NCI-H1105 (cell line): ENCODE measurements at places on chromosomes 3 and 15.
A peak's percentile ranks its signal among the peaks of the same experiment; 100 is the strongest.

DNA sequence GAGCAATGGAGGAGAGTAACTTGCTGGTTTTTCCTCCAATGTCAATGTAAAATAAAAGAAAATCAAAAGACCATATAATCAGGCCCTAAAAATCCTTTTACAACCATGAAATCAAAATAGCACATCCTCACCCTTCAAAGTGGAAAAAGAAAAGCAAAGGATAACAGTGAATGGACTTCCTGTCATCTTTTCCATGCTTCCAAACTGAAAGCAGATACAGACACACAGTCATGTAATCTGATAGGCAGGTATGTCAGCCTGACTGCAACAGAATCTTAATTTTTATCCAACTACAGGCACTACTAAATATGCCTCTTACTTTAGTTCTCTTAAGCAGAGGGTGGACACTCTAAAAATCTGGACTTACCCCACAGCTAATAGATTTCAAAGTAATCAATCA is 27.8 kb upstream of the IGDCC4 start:
- DNase-seq, result no peak

DNA sequence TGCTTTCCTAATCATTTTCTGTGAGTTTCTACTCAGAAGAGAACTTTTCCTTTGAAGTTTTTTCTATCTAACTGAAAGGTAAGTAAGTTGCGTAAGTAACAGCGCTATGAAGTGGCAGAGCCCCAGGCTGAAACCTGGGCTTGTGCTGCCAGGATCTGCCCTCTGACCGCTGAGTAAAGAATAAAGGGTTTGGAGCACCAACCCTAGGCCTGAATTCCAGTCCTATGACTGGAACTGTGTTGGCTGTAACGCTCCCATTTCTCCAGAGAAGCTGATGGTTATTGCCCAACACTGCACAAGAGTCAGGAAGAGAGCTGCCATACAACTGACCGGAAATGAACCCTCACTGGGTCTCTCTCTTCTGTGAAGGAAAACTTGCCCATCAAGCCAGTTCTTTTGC is 87.0 kb downstream of the FOXB1 start:
- no peak for DNase-seq

DNA sequence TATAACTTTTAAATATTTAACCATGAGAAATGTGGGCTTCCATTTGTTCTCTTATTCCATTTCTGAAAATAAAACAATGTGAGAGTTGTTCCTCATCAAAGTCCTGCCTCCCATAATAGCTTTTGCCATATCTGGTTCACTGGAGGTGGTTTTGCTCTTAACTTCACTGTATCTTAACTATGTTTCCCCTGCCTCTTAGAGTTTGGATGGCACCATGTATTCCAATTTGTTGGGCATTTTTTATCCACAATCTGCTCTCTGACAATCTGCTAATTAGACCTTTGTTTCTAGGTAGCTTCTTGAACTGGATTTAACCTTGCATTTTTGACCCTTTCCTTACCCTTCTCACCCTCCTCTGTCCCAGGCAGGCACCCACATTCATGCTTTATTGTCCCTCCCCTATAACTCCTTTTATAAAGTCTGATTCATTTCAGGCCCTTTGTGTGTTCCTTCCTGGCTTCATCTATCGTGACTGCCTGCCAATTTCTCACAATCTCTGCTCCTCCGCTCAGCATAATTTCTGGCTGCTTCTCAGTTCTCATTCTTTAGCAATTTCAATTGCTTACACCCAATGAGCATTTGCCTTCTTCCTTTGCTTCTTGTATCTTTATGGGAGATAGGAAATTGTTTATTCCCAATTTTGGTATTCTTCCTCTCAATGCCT is 144.2 kb upstream of the ARHGEF26 start:
- no peak for DNase-seq

GRCh38 chr15:80210611-80211573 is 41.1 kb downstream of the CTXND1 start:
- no peak for DNase-seq

DNA sequence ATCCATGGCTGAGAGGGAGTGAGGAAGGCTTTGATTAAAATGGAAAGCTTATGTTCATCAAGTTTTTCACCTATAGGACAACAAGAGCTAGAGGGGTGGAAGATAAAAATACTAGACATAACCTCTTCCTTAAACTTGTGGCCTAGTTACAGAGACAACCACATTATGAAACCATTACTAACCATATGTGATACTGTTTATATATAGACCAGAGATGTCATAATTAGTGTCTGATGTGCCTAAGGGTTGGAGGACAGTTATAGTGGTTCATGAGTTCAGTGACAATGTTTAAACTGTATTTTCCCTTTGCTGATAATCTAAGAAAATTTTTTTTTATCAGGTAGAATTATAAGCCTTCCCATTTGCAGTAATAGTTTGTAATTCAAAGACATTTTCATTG is 23.7 kb downstream of the PHLDB2 start:
- no peak for DNase-seq

DNA sequence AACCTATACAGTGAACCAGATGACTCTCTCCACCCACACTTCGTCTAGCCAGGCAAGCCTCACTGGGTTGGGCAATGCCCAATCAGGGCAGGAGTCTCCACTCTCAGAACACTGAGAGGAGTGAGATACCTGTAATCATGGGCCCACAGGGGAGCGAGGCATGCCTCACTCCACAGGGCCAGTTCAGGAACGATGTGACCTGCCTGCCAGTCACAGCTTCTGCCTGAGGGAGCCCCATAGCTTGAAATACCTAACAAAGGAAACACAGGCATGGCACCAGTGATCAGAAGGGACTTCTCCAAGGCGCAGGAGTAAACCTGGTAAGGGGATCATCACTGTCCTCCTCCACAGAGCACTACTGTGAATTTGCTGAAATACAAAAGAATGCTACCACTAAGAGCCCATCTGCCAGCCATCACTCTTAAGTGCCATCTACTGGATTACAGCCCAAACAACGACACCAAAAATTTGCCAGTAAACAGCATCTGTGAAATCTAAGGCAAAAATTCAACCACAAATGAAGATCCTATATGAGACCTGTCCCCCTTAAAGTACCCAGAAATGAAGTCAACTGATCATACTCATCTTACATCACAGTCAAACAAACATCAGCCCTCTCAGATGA is 689.9 kb upstream of the SEMA6D start:
- no peak for DNase-seq

- DNase-seq, result no peak
Measured at GRCh38 chr15:85744579-85744978, 50.1 kb downstream of the KLHL25 start.

DNA sequence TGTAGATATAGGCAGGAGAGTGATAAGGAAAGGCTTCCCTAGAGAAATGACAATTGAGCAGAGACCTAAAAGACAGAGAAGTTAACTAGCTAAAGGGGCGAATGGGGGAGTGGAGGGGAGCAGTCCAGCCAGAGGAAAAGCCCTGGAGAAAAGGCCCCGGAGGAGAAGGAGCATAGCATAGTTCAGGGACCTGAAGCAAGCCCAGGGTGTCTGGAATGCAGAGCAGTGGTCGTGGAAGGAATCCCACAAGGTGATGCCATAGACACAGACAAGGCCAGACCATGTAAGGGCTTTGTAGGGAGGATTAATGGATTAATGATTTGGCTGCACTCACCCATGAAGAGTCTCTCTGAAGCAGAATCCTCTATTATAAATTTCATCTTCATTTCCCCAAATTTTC is 45.8 kb upstream of the LRRN1 start:
- DNase-seq, result no peak

DNA sequence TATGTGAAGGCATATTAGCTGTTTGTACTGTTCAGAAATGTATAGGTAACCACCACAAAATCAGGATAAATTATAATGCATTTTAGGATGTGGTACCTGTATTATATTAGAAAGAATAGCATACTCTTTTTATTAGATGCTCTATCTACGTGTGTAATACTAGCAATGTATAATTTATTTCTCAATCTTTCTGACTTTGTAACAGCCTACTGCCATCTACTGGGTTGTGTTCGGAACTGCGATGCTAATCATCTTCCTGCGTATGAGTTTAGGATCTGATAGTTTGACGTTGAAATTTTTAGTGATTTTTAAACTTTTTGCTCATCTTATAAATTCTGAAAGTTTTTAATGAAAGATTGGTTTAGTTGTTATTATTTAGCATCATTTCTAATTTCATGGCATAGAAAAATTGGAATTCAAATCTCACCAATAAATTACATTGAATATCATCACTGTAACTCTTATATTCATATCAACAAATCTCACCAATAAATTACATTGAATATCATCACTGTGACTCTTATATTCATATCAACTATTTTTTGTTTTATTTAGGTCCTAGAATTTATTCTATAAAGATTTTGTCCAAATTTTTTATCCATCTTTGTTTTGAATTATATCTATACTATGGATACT is 322.7 kb upstream of the ZNF717 start:
- DNase-seq, result no peak

- DNase-seq, result no peak
Measured at GRCh38 chr15:30042556-30042955, 40.2 kb upstream of the GOLGA8J start.

DNA sequence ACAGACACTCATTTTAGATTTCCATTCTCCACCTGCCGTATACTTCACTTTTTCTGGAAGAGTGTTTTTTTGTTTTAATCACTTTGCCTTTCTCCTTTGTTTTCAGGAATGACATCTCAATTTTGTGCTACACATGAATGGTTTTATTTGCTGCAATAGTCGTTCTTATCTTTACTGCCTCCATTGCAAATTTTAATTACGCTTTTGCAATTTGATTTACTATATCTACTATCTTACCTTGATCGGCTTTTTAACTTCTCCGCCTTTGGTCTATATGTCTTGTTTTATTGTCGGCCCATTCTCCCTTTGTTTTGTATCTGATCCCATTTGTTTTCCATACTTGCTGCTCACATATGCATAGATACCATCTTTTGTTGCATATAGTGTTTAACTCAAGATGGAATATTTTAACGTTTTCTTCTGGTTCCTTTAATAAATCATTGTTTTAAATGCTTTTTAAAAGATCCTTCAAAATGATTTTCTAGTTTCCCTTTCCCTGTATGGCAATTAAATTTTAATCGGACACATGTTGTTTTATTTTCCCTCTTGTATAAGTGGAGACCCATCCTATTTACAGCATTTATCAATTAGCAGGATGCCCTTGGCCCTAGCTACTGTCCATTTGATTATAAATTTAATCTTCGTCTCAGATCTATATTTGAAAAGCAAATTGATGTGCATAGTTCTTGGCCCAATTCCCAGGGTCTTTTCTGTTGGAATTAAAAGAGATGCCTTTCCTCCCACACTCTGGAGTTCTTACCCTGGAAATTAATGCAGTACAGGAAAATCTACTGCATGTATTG is 97.2 kb upstream of the CNTN4 start:
- DNase-seq, result peak; percentile 20

- no peak for DNase-seq
Measured at GRCh38 chr3:71074423-71074822, 509.1 kb downstream of the FOXP1 start.

DNA sequence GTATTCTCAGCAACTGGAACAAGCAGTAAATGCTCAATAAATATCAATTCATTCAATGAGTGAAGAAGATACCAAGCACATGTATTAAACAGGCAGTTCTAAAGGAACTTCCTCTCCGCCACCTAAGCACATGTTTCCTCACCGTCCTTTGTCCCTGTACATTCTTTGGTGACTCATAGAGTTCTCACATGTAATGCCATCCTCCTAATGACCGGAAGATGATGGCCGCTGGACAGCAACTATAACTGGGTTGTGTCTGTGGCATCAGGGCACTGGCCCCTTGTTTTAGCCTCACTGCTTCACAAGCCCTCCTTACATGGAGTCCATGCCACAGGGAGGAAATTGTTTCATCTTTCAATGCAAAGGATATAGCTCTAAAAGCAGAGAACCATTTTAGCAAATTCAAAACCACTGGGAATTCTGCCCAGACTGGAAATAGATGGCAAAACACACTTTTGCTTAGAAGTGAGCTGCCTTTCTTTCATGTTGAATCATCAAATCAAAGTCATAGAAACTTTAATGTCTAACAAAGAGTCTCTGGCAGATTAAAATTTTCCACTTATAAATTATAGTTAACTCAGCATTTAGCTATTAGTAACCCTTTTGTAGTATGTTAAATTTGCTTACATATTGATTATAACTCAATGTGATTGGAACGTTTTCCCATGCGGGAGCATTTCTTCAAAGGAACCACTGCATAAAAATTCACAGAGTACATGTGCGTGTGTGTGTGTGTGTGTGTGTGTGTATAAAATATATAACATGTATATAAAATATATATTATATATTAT is 74.1 kb downstream of the GAP43 start:
- DNase-seq, result no peak

GRCh38 chr3:197519801-197520211 is 36.0 kb downstream of the BDH1 start:
- no peak for DNase-seq

DNA sequence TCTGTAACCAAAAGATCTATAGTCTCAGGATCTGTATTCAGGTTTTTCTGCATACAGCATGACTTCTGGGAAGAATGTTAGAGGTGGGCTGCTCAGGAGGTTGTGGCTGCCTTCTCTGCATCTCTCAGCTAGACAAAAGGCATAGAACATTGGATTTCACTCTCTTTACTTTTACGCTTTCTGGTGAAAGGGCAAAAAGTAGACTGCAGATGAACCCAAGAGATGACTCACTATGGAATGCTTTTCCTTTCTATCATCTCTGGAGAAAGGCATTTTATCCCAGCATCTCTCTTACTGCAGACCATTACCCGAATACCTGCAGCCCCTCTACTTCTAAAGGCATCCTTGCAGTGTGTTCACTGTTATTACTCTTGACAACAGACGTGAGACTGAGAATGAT is 222.2 kb downstream of the WNT5A start:
- DNase-seq, result no peak

DNA sequence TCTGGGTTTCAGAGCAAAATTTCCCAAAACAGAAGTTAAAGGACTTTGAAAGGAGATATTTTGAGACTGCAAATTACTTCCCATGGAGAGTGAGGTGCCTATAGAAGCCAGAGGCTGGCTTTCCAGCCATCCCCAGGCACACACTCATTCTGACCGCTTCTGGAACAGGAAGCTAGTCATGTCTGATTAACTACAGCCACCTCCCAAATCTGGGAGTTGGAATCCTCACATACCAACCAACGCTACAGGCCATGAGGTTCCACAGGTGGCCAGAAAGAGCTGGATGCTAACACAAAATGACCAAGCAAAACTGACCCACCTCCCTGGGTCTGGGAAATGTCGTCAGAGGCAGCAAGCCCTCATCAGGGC is 87.2 kb downstream of the SNRK start:
- no peak for DNase-seq

GRCh38 chr15:101137312-101137940 is 114.4 kb downstream of the CHSY1 start:
- no peak for DNase-seq

GRCh38 chr3:132660811-132661070 is 612 bp downstream of the UBA5 start:
- no peak for DNase-seq

DNA sequence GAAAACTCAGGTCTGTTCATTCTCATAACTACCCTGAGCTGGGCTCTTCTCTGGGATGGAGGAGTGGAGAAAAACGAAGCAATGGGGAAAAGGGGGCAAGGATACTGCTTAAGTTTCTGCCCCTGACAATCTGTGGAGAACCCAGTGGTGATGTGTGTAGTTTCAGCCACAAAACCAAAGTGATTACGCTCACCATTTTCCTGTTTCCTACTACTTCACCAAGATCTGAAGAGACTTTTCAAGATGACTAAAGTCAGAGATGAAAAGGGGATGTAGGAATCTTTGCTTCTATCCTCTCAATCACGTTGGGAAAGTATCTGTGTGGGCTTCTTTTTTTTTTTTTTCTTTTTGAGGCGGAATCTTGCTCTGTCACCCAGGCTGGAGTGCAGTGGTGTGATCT is 8.3 kb upstream of the UBE2E1 start:
- no peak for DNase-seq

- DNase-seq, result no peak
Measured at GRCh38 chr3:143307613-143308183, 188.1 kb downstream of the CHST2 start.

- no peak for DNase-seq
Measured at GRCh38 chr3:17074559-17074958, 189.8 kb downstream of the PLCL2 start.
